ENCODE measurements at places on chromosomes 1 and 21. TPM values are rescaled to one million over a fixed set of nuclear protein-coding genes. Genes with fewer than 3 reads are reported as not detected.

C21orf91 gene
- 10.6 TPM for total RNA-seq

- no peak for DNase-seq
Observed at GRCh38 chr1:114015075-114015474, 35.8 kb downstream of the OLFML3 start.

DNA sequence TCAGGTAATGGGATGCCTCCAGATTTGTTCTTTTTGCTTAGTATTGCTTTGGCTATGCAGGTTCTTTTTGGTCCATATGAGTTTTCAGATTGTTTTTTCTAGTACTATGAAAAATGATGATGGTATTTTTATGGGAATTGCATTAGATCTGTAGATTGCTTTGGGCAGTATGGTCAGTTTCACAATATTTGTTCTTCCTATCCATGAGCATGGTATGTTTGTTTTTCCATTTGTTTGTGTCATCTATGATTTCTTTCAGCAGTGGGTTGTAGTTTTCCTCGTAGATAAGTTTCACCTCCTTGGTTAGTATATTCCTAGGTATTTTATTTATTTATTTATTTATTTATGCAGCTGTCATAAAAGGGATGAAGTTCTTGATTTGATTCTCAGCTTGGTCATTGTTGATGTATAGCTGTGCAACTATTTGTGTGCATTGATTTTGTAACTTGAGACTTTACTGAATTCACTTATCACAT lies 103.9 kb upstream of the DNAH14 start:
- DNase-seq, result no peak

- DNase-seq, result no peak
Observed at GRCh38 chr1:2867087-2867425, 65.6 kb upstream of the TTC34 start.

DNA sequence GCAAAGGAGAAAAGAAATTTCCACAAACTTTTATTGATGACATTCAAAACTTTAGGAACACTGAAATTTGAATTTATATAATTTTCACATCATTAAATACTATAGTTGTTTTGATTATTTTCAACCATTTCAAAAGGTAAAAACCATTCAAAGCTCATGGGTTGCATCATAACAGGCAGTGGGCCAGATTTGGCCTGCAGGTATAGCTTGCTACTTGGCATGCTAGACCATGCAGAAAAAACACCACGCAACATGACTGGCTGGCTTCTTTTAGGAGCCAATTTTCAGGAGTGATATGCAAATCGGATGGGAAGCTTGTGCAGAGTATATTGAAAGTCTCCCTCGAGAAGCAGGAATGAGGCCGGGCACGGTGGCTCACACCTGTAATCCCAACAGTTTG lies 144.8 kb downstream of the GLUL start:
- DNase-seq, result no peak

DNA sequence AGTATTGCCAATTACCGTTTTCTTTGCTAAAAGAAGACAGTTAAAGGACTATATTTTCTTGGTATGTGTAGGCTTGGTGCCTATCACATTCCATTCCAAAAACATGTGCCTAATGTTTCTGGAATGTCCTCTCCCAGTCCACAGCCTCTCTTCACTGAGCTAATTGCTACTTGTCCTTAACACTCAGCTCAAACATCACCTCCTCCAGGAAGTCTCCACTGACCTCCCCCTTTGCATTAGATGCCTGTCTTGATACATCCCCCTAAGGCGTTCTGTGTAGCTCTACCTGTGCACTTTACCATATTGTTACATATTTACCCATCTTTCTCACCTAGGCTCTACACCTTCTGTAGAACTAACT lies 195.6 kb upstream of the CAMK1G start:
- no peak for DNase-seq
